Stomach (tissue), 19 donors: ENCODE measurements at places on chromosomes 2 and 18. TPM values are rescaled to one million over a fixed set of nuclear protein-coding genes. Genes with fewer than 3 reads are reported as not detected.

- no peaks in the 10 kb centered on the region for H3K36me3 ChIP-seq
- H3K4me3 ChIP-seq = no peak overlapping the region
- H3K4me1 ChIP-seq = peaks cover 32% of the 10 kb centered on the region
- H3K27me3 ChIP-seq = no peaks in the 10 kb centered on the region
Observed at GRCh38 chr2:109057686-109058085, 68.7 kb upstream of the EDAR start.

Gene CEP68
- 19.8 TPM for total RNA-seq

Gene CD207
- not detected for total RNA-seq

DNA sequence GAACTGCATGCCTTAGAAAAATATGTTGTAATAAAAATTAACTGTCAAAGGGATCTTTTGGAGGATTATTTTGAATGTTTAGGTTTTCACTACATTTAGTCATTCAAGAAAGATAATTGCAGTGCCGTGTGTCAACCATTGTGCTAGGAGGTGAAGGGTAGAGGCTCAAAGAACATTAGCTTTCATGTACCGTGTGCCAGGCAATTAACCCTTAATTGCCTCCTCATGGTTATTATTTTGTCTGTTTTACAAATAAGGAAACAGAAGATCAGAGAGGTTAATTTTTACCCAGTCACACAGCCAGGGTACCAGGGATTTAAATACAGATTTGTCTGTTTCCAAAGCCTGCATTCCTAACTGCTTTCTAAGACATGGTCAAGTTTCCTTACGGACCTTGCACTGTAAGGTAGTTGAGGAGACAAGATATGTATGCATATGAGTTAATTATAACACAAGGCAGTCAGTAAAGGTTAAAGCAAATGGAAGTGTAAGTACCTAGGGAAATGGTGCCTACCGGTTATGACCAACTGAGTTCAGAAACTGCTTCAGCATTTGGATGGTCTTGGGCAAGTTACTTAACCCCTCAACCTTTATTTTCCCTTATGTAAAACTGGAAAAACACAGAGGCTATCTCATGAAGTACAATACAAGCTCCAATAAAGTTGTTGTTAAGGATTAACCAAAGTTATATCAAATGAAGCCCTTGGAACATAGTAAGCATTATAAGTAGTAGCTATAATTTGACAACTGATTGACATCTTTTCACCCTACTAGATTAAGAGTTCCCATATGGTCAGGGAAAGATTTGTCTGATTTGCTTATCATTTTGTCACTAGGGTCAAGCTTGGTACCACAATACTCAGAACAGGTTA, 434.9 kb downstream of the MBD2 start:
- no peak overlapping the region for H3K27ac ChIP-seq
- H3K27me3 ChIP-seq = no peaks in the 10 kb centered on the region
- no peak for DNase-seq
- H3K4me3 ChIP-seq = no peak overlapping the region

Gene RBKS
- total RNA-seq = not detected

DNA sequence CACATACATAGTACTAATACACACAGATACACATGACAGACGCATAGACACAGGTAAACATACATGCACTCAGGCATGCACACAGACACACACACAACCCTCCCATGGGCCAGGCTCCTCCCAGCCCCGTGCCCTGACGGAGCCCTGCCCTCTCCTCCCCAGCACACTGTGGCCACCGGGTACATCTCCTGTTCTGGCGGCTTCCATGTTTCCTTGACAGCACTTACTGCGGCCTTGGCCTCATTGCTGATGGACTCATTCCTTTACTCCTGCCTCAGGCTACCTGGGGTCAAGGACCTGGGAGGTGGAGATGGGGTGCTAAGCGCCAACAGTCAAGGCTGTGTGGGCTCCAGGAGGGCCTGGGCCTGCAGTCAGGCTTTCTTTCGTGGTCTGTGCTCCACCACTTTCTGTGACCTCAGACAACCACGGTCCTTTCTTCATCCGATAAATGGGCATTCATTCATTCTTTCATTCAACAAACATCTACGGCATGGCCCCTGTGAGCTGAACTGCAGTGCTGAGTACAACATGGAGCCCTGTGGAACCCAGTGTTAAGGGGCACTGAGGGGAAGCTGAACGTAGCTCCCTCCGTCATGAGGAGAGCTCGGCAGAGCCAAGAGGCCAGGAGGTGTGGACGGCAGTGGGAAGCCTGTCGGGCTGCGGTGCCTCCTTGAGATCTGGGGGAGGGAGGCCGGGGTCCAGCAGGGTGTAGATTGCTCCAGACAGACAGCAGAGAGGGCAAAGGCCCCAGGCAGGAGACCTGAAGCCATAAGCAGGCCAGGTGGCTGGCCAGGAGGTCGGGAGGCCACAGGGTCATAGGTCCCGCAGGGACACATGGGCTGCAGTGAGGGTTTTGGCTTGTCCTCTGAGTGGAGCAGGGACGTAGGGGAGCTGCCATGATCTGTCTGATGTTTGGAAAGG, 190.4 kb upstream of the HDAC4 start:
- DNase-seq = no peak
- H3K36me3 ChIP-seq = no peaks in the 10 kb centered on the region
- no peak overlapping the region for H3K27ac ChIP-seq
- H3K4me3 ChIP-seq = no peak overlapping the region
- no peaks in the 10 kb centered on the region for H3K4me1 ChIP-seq

DNA sequence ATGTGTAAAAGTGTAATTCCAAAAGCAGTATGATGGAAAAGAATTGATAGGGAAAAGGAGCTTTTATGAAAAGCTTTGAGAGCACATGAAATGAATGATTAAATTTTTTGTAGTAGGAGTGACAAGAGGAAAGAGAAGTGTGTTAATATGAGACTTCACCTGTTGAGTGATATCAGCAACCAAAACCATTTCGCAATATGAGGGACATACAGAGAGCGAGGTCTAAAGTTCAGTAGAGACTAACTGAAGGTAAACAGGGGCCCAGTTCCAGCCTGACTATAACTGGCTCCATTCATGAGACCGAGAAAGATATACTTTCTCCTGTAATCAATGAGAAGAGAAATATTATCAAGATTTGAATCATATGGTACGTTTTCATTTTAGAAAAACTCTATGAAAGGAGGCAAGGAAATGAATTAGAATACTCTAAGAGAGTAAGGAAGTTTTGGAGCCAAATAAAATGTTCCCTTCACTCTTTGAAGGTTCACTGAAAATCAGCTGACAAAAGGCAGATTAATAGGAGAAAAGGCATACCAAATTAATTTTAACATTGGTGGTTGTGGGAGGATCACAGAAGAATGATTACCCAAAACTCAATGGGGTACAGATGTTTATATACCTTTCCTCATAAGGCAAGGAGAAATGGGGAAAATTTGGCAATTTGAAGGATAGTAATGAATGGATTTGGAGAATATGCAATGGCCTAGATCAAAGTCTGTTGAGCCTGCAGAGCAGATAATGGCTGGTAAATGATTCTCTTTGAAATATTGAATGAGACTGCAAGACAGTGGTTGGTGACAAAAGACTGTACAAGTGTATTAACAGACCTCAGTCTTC, 932.2 kb downstream of the TDRD15 start:
- H3K4me1 ChIP-seq = no peaks in the 10 kb centered on the region
- no peaks in the 10 kb centered on the region for H3K27me3 ChIP-seq
- H3K36me3 ChIP-seq = no peaks in the 10 kb centered on the region
- peak; percentile 22 for DNase-seq

DNA sequence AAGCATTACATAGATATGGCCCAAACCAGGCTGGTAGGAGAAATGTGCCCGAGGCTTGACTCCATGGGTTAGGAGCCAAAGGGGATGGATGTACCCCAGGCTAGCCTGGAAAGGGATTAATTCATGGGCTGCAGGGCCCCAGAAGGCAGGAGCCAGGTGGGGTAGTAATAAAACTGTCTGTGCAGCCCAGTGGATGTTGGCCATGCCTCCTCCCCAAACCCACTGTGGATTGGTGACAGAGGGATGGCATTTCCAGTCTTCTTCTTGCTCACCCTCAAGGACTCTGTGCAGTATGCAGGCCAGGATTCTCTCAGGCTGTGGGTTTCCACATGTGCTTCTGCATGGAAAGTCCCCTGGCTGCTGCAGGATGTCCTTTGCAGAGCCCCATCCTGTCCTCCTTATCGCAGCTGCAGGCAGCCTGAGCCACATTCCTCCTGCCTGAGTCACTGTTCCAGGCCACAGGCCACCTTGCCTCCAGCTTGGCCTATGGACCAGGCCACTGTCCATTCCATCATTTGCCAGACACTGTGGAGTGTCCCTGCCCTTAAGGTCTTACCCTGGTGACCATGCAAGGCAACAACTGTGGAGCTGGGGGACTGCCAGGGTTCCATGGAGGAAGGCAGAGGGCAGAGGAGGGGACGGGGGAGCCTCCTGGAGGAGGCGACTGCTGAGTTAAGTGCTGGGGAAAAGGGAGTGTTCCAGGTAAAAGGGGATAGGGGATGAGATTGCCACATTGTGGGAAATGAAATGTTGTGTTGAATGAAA, 38.9 kb downstream of the INO80C start:
- peaks cover 28% of the 10 kb centered on the region for H3K4me1 ChIP-seq
- H3K27me3 ChIP-seq = no peaks in the 10 kb centered on the region
- DNase-seq = peak; percentile 78

Gene IL36A
- not detected for total RNA-seq

Gene NCOA1
- total RNA-seq = 78.4 TPM

DNA sequence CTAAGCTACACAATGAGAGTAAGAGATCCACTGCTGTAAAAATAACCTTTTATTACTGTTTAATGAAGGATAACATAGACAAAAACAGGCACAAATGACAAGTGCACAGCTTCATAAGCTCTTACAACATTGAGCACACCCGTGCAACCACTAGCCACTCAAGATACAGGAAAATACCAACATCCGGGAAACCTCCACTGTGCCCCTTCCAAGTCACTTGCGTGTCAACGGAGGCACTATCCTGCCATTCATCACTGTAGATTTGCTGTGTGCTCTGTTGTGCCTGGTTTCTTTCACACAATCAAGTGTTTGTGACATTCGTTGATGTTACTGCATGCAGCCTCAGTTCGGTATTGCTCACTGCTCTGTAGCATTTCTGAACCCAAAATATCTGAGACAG, 292.9 kb upstream of the MYT1L start:
- no peaks in the 10 kb centered on the region for H3K36me3 ChIP-seq
- H3K27me3 ChIP-seq = peaks cover 2% of the 10 kb centered on the region
- peak; percentile 37 for DNase-seq
- H3K4me1 ChIP-seq = no peaks in the 10 kb centered on the region

DNA sequence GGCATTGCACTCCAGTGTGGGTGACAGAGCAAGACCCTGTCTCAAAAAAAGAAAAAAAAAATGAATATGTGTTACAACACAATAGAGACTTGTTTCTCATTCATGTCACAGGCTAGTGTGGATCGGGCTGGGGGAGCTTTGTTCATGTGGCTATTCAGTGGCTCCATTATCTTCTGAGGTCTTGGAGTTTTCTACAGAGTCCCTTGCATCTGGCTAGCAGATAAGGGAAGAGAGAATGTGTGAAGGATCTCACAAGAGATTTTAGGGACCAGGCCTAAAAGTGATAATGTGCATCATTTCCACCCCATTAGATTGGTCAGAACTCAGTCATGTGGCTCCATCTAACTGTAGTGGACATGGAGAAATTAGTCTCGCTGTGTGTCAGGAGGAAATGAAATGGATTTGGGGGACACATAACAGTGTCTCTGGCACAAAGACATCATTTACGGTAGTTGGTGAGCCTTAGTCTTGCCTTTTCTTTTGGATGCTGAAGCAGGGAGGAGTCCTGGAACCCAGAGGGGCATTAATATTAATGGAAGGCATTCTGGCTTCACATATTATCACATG, 32.4 kb upstream of the CASP10 start:
- peak overlapping the region; percentile 69 for H3K27ac ChIP-seq
- H3K27me3 ChIP-seq = no peaks in the 10 kb centered on the region
- no peak overlapping the region for H3K4me3 ChIP-seq
- no peak for DNase-seq

- peaks cover 6% of the 10 kb centered on the region for H3K4me1 ChIP-seq
- H3K4me3 ChIP-seq = no peak overlapping the region
- no peaks in the 10 kb centered on the region for H3K36me3 ChIP-seq
Observed at GRCh38 chr18:23752796-23753195, 63.5 kb downstream of the LAMA3 start.

DNA sequence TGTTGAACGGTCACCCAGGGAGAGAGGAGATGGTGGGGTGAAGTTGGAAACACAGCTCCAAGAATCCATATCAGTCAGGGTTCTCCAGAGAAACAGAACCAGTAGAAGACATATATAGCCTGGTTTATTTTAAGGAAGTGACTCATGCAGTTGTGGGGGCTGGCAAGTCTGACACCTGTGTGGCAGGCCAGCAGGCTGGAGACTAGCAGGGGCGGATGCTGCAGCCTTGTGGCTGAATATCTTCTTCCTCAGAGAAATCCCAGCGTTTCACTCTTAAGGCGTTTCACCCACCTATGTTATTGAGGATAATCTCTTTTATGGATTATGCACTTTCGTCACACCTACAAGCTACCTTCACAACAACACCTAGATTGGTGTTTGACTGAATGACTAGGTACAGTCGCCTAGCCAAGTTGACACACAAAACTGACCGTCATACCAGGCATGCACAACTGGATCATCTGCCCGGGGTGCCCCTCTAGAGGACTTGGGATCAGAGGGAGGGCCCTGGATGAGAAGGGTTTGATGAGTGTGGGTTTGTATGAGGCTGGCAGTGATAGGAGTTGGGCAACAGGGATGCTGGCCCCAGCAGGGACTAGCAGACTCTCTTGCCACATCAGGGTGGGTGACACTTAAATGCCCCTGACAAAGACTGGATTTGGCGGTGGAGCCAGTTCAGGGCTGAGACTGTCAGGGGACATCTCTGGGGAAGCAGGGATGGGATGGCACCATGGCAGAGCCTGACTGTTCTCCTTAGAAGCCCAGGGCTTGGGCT, 23.4 kb downstream of the MROH2A start:
- no peak overlapping the region for H3K4me3 ChIP-seq
- H3K27me3 ChIP-seq = no peaks in the 10 kb centered on the region
- no peaks in the 10 kb centered on the region for H3K4me1 ChIP-seq
- peak; percentile 14 for DNase-seq
- no peak overlapping the region for H3K27ac ChIP-seq
- no peaks in the 10 kb centered on the region for H3K36me3 ChIP-seq

Gene COL4A4
- total RNA-seq = not detected

Gene SH3RF3
- total RNA-seq = 4.5 TPM

Gene SLC8A1
- 105 TPM for total RNA-seq

Gene KYNU
- 5.3 TPM for total RNA-seq

DNA sequence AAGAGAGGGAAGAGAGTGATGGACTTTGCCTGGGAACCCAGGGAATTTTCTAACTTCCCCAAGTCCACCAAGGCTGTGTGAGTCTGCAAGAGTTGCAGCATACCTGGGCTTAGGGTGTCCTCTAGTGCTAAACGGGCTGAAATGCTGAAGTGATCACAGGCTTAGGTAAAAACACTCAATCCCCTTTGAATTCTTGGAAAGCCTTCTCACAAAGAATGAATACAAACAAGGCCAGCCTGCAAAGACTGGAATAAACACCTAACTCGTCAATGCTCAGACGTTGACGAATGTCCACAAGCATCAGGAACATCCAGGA, 30.0 kb upstream of the BMP10 start:
- no peak overlapping the region for H3K4me3 ChIP-seq
- no peaks in the 10 kb centered on the region for H3K4me1 ChIP-seq
- no peaks in the 10 kb centered on the region for H3K36me3 ChIP-seq
- DNase-seq = no peak
